ENCODE measurements at places on chromosomes 13 and 19.
A peak's percentile ranks its signal among the peaks of the same experiment; 100 is the strongest.

- H3K4me3 ChIP-seq, result peak overlapping the region; percentile 58
- peak; percentile 70 for DNase-seq
- peaks cover 14% of the 10 kb centered on the region for H3K4me1 ChIP-seq
Measured at GRCh38 chr13:29503041-29503837, 92.2 kb downstream of the SLC7A1 start.

DNA sequence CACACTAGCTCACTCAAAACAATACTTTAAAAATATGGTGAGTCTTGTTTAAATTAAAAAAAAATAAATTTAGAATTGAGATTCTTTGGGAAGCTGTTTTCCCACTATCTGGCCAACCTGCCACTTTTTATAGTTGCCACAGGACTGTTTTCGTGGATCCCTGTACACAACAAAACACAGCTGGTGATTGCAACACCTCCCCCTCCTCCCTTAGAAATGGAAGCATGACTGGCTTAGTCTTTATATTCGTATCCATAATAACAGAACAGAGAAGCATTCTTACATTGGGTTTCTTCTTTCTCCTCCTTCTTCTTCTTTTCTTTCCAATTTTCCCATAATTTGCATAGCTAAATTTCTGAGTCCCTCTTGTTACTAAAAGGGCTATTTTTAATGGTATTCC, 79.5 kb upstream of the GJB6 start:
- H3K4me3 ChIP-seq, result no peak overlapping the region
- H3K27ac ChIP-seq, result no peak overlapping the region
- H3K27me3 ChIP-seq, result no peaks in the 10 kb centered on the region
- H3K36me3 ChIP-seq, result peaks cover 5% of the 10 kb centered on the region

DNA sequence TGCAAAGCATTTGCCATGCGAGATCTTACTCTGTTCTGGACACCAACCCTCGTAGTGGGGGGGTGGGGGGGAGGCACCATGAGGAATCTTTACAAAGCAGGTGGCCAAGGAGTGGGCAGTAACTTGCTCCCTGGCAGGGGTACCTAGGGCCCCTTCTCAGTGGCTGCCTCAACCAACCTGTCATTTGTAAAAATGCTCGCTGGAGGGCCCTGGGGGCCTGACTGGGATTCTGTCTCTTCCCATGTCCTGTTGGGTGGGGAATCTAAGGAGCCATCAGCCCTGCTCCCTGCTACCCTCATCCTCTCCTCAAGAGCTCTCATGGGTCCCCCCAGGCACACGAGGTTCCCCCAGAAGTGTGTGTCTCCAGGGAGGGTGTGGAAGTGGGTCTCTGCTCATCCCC, 1.5 kb downstream of the KCNN1 start:
- H3K4me3 ChIP-seq, result no peak overlapping the region
- no peaks in the 10 kb centered on the region for H3K36me3 ChIP-seq
- DNase-seq, result no peak
- H3K4me1 ChIP-seq, result peaks cover 10% of the 10 kb centered on the region
- no peak overlapping the region for H3K27ac ChIP-seq

GRCh38 chr13:97226788-97227627, 4.9 kb downstream of the MBNL2 start:
- no peak for DNase-seq
- peaks cover 98% of the 10 kb centered on the region for H3K27me3 ChIP-seq
- H3K4me3 ChIP-seq, result no peak overlapping the region
- peaks cover 35% of the 10 kb centered on the region for H3K4me1 ChIP-seq
- H3K36me3 ChIP-seq, result no peaks in the 10 kb centered on the region

GRCh38 chr19:47096721-47097120, 16.9 kb downstream of the ZC3H4 start:
- no peak for DNase-seq
- H3K36me3 ChIP-seq, result peaks cover 23% of the 10 kb centered on the region
- H3K27me3 ChIP-seq, result no peaks in the 10 kb centered on the region
- peak overlapping the region; percentile 74 for H3K27ac ChIP-seq

DNA sequence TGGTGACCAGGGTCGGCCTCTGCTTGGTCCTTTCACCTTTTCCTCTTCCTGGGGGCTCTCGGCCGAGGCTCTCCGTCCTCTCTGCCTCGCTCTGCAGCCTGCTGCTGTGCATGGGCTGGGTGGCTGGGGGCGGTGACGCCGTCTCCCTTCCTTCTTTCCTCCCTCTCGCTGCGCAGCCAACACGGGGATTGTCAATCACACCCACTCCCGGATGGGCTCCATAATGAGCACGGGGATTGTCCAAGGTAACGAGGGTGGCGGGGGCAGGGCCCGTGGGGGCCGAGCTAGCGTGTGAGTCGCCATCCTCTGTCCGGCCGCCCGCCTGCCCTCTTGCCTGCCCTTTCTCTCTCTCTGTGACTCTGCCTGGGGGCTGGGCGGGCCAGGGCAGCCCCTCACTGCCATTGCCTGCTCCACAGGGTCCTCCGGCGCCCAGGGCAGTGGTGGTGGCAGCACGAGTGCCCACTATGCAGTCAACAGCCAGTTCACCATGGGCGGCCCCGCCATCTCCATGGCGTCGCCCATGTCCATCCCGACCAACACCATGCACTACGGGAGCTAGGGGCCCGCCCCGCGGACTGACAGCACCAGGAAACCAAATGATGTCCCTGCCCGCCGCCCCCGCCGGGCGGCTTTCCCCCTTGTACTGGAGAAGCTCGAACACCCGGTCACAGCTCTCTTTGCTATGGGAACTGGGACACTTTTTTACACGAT, 7.1 kb downstream of the YIPF2 start:
- DNase-seq, result no peak
- H3K27ac ChIP-seq, result no peak overlapping the region
- H3K4me1 ChIP-seq, result no peaks in the 10 kb centered on the region

All from WTC11 (cell line).